NCI-H345 (cell line): ENCODE measurements at places on chromosomes 12 and 14.

- DNase-seq = no peak
Observed at GRCh38 chr12:2138871-2139308, 86.1 kb downstream of the CACNA1C start.

DNA sequence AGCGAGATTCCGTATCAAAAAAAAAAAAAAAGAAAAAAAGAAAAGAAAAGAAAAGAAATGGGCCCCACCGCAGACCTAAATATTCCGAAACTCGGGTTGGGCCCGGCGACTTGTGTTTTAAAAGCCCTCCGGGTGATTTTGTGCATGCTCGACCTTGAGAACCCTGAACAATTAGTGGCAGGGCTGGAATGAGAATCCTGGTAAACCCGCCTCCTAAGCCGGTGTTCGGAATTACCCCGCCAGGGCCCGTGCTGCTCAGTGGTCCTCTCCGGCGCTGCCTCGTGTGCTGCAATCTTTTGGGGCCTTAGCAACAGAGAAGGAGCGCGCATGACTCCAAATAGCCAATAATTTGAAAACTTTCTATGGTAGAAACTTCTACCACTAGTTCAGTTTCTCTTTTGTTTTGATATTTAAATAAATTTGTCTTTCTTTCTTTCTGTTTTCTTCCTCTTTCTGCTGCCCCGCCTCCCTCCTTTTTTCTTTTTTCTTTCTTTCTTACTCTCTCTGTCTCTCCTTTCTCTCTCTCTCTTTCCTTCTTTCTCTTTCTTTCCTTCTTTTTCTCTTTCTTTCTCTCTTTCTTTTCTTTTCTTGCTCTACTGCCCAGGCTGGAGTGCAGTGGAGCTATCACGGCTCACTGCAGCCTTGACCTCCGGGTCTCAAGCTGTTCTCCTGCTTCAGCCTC, 1.5 kb upstream of the GALNT6 start:
- DNase-seq = no peak

DNA sequence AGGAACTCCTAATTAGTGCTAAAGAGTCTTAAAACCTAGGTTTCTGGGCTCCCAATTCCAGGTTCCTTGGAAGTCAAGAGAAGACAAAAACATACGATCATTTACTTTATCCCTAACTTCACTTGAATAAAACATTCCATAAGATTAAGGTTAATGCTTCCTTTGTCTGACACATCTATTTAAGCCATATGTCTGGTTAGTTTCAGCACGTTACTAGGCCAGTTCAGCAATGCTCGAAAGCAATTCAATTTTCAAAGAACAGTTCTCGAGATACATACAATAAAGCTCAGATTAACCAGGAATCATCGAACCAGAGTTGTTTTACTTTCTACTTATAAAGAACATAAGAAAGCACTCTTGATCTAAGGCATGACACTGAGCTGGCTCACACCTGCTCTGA, 68.0 kb upstream of the POC1B start:
- no peak for DNase-seq

DNA sequence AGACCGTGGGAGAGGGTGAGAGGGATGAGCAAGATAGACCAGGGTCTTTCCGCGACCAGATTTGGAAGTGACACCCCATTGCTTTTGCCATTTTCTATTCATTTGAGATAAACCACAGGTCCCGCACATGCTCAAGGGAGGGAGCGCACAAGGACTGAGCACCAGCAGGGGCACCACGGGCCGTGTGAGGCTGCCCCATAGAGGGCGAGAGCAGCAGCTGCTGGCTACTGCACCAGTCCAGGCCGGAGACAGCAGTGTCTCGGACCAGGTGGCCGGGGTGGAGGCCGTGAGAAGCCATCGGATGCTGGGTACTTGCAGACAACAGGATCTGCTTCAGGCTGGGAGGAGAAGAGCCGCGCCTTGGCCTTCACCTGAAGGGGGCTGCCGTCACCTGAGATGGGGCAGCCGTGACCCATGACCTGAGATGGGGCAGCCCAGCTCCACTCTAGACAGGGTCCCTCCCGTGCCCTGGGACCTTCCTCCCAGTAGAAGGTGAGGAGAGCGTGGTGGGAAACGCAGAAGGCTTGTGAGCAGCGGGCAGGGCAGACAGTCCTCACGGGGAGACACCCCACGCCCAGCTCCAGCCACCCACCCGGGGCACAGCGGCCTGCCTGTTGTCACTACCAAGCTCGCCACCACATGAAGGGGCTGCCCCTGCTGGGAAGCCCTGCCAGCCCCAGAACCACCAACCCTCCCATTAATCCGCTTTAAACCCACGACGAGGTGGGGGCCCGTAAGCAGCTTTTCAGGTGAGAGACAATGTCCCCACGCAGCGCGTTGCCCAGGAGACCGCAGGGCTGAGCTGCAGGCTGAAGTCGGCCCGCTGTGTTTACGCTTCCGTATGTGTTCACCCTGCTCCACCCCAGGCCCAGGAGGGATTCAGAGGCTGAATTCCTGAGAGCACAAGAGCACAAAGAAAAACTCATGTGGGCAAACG, 61.7 kb upstream of the FBRSL1 start:
- peak; percentile 60 for DNase-seq

DNA sequence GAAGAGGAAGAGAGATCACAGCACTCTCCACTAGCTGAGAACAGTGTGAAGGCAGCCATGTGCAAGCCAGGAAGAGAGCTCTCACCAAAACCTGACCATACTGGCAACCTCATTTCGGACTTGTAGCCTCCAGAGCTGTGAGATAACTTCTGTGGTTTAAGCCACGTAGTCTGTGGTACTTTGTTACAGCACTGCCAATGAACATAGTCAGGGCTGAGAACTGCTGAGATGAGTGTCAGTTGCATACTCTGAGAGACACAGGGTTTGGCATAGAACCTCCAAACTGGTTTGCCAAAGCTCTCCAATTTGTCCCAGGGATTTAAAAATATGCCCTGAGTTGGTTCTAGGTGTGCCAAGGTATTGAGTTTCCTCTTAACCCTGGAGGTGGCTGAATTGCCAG, 218.6 kb downstream of the ATP23 start:
- no peak for DNase-seq

GRCh38 chr14:45916340-45916953, 663.4 kb upstream of the MIS18BP1 start:
- no peak for DNase-seq

DNA sequence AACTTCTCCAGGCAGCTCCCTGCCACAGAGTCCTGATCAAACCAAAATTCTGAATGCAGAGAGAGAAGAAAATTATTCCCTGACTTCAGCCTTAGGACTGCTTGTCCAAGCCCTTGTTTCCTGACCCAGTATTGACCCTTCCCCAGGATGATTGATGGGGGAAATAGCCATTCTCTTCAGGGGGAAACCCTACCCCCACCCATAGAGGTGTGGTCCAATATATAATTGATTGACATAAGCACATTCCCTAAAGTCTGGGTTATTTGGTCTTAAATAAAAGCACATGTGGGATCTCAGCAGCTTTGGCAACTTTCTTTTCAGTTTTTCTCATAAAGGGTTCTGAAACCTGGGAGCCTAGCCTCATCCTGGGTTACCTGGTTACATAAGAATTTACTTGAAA, 201.2 kb upstream of the DDHD1 start:
- no peak for DNase-seq

- DNase-seq = no peak
Observed at GRCh38 chr12:24899503-24900075, 49.3 kb downstream of the BCAT1 start.

DNA sequence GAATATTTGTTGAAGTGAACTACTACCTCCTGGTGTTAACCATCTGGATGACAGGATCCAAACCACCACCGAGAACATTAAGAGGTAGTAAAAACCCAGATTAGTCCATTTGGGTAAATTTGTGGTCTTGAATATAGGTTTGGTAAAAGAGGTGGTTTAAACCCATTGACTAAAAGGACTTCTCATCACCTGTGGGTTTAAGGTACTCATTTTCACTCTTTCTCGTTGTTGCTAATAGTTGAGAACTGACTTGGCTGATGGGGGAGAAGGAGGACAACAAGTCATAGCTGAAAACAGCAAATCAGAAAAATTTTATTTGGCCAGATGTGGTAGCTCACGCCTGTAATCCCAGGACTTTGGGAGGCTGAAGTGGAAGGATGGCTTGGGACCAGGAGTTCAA, 59.2 kb downstream of the ACADS start:
- no peak for DNase-seq

- no peak for DNase-seq
Observed at GRCh38 chr14:59816941-59817340, 53.6 kb downstream of the RTN1 start.

- DNase-seq = no peak
Observed at GRCh38 chr12:100445081-100445481, 28.6 kb upstream of the NR1H4 start.

GRCh38 chr12:57730336-57731067, 8.0 kb downstream of the AGAP2 start:
- no peak for DNase-seq

- DNase-seq = no peak
Observed at GRCh38 chr12:92951006-92951405, 21.9 kb upstream of the EEA1 start.

DNA sequence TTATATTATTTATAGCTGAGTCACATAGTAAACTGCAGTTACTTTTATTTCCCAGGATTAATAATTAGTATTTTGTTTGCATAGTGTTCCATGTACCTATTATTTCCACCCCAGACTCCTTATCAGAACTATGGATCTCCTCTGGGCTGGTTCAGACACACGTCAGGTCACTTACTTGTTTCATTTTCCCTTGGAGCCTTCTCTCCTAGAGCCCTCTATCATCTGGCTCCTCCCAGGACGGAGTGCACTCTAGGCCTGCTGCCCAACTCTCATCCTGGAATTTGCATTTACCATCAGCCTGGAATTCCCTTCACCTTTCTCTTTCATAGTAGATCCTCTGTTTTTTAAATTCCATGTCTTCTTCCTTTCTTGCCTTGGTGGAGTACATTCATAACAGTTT, 28.5 kb upstream of the GALNT16 start:
- DNase-seq = no peak
